EL (cell line): ENCODE measurements at places on chromosomes 16 and 17.

- DNase-seq, result peak; percentile 82
Measured at GRCh38 chr16:67530013-67530939, 1.6 kb downstream of the RIPOR1 start.

- DNase-seq, result peak; percentile 85
Measured at GRCh38 chr17:63834431-63835166, 7.1 kb upstream of the FTSJ3 start.

DNA sequence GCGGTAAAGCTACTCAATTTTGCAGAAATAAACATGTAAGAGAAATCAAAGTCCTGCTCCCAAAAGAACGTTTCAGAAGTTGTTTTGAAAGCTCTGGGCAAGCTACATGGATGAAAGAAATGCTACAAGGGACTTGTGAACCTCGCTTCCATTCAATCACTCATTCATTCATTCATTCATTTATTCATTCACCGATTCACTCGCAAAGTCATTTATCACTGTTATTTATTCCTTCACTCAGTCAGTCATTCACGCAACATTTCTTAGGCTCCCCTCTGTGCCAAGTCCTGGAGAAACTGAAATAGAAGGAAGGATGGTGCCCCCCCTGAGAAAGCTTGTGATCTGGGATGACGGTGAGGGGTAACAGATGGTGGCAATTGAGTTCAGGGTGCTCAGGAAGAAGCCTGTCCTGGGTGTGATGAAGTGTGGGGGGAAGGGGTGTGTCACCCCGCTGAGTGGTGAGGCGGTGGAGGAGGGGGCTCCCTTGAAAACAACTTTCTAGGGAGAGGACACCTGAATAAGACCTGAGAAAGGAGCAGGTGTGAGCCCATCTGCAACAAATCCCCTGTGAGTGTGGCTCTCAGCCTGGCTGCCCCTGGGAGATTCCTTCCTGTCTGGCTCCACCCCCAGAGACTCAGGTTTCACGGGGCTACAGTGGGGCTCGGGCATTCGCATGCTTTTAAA lies 36.3 kb upstream of the PRSS54 start:
- DNase-seq, result no peak

DNA sequence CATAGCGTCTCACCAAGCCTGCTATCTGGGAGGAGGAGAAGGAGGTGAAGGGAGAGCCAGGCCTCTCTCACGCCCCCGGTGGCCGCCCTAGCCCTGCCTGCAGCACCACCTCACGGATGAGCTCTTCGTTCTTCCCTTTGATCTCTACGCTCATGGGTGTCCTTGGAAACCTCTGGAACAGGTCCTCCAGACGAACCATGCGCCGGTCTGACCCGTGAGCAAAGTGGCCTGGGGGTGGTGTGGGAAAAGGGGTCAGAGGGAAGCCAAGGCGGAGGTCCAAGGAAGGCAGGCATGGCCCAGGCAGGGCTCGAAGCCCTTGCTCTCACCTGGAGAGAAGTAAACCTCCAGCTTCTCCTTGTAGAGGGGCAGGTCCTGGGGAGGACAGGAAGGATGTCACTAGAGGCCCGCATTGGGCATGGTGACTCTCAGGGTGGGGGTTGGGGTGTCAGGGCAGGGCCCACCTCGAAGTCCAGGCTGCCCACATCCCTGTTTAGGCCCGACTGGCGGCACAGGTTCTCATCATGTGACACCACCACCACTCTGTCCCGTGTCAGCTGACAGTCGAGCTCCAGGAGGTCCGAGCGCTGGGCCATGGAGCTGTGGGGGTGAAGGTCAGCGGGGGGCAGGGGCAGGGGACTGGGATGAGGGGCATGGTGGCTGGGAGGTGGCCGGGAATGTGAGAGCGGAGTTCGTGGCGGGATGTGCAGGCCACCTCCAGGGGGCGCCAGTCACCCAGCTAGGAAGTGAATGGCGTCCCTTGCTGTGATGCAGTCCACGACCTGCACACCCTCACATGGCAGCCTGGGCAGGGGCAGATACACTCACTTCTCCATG lies 923 bp downstream of the GDPD3 start:
- peak; percentile 45 for DNase-seq

DNA sequence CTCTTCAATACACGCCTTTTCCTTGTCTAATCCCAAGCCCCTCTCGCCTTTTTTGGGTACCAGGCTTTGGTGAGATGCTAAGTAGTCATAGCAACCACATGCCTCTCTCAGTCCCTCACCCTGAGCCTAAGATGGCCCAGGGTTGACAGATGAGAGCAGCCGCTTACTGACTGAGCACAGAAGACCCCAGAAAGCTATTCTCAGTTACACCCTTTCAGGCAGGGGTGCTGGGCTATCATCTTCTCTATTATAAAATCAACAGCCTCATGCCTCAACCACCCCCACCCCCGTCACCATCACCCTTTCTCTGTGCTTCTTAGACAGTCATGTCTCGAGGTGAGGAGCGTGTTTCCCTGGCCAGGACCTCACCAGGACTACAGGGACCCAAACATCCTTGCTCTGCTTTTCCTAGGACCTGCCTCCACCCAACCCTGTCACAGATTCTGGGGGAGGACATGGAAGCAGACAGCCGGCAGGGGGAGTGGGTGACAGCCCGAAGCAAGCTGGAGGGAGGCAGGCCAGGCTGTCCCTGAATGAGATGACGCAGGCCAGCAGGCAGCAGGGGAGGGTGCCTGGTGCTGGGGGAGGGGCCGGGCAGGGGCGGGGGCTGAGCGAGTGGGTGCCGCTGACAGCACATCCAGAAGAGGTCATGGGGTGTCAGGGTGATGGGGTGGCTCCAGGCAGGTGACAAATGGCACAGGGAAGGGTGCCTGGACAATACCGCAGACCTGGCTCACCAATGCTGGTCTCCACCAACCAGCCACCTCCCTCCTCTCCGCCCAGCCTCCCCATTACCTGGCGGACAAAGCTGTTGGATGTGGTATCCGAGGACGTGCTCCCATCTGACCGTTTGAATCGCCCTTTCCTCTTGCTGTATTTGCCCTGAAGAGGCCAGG lies 3.1 kb downstream of the CACNB1 start:
- peak; percentile 69 for DNase-seq

DNA sequence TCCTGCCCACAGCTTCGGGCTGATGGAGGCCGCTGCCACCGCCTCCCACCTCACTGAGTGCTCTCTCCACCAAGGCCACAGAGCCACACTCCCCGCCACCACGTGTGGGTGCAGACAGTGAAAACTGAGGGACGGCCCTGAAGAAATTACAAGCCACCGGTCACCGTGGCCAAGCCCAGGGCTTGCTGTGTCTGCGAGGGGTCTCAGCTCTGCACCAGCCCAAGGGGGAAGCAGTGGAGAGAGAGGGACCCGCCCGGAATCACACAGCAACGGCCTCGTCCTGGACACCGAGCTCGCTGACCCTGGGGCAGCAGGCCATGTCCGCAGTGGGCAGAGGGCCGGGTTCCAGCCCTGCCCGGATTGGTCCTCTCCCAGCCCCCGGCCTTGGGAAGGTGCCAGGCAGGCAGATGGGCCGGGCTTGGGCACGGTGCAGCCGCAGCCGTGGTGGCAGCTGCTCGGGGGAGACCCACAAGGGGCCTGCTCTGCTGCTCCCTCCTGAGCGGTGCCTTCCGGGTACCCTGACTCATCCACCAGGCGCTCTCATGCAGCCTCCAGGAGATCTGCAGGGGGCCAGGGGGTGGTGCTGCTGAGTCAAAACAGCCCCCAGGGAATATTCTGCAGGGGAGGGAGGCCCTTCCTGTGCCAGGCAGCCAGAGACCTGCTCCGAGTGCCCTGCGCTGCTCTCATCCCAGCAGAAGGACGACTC lies 52.0 kb downstream of the CBFA2T3 start:
- DNase-seq, result peak; percentile 92

GRCh38 chr16:15980329-15980728 lies 30.9 kb downstream of the ABCC1 start:
- DNase-seq, result no peak

DNA sequence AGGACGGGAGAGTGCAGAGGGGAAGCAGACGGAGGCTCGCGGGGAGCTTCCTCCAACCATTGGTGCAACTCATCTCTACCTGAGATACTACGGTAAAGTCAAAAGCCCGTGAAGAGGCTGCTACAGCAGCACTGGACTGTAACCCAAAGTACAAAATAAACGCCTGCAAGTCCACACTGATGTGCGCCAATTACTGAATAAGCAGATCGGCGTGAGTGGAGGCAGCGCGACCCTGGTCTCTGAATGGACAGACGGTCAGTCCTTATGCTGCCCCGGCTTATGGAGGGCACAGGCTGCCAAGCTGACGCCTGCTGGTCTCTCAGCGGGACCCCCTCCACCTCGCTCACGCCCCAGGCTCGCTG lies 58.5 kb downstream of the LMF1 start:
- no peak for DNase-seq

- no peak for DNase-seq
Measured at GRCh38 chr16:2096853-2097595, 38.7 kb downstream of the PKD1 start.

DNA sequence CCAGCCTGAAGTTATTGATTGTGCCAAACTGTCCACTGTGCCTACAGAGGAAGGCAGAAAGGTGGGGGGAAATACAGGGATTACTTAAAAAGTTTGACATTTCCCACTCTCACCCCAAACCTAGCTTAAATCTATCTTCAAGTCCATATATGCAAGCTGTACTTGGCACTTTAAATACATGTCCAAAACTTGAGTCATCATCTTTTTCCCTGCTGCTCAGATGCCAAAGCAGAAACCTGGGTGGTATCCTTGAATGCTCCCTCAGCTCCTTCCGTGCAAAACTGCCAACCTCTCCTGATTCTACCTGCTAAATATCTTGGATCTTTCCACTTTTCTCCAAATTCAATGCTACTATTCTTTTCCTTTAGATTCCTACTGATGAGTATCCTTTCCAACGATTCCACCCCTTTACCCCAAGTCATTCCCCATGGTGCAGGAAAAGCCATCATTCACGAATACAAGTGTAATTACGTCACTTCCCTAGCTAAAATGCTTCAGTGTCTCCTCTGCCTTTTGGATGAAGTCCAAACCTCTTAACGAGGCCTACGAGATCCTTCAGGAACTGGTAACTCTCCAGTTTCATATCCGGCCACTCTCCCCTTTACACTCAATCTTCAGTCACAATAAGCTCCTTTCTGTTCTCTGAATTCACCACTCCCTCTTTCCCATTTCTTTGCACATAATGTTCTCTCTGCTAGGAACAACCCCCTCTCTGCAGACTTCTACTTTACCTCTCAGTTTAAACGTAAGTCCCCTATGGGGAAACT lies 9.3 kb downstream of the BECN1 start:
- DNase-seq, result peak; percentile 96

DNA sequence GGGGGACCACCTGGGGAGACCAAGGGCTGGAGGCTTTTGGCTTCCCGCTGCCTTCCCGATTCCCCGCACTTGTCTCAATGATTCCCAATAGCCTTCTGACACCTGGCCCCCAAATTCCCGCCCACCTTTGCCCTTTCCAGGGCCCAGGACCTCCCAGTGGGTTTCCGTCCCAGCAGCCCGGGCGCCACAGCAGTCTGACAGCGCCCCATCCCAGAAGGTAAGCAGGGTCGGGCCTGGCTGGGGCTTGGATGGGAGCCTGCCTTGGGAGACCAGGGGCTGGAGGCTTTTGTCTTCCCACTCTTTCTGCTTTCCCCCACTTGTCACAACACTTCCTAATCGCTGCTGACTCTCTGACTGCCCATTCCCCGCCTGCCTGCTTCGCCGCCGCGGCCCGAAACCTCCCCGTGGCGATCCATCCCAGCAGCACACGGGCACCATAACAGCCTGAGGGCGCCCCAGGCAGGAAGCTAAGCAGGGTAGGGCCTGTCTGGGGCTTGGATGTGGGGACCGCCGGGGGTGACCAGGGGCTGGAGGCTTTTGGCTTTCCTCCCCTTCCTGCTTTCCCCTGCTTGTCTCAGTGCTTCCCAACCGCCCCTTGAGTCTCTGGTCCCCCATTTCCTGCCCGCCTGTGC lies 2289.3 kb downstream of the TP53TG3F start:
- no peak for DNase-seq

DNA sequence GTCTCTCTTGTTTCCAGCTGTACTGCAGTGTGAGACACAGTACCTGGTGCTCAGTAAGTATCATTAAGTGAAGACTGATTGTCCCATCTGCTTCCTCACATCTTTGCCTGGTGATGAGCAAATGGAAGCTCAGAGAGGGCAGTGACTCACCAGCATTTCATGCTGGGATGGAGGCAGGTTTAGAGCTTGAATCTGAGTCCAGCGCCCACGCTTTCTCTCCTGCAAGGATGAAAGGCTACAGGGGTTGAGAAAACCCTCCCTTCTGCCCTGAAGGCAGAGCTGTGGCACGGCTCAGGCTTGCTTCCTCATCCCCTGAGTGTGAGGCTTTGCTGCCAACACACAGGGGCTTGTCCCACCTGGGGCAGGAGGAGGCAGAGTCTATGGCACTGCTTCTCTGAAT lies 1.5 kb upstream of the RNF112 start:
- DNase-seq, result peak; percentile 92

DNA sequence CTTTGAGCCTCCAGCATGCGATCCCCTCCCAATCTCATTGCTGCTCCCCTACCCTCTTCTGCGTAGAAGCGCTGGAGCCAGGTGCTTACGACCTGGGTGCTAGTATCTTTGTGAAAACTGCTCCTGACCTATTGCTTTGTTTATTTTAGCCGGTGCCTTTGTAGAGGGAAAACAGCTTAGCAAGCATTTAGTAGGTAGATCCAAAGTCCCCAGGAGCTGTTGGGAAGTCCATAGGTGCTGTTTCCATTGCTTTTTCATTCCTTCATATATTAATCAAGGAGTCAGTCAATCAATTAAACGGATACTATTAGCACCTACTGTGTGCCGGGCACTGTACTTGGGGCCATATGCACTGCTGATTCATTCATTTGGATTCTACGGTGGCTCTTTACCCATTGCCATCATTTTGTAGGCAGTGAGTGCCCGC lies 497.6 kb downstream of the WWOX start:
- DNase-seq, result no peak

GRCh38 chr16:50697881-50698767 lies 4.7 kb downstream of the NOD2 start:
- peak; percentile 52 for DNase-seq

DNA sequence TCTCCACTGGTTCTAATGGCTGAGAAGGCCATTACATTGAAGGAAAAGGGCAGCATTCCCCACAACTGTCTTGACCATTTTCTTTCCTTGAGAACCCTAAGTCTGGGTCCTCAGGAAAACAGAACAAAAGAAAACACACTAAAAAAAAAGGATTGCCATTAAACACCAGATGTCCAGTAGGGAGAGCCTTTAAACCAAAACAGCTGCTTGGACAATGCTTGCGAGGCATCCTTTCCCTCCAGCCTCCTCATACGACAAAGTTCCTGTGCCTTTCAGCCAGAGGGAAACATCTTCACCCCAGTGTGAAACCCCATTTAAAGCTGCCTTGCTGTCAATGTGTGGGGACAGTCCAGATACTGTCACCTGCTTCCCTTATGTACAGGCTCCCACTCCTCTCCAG lies 74.3 kb downstream of the MMD start:
- no peak for DNase-seq
